ENCODE measurements at places on chromosomes 1 and 21. TPM values are rescaled to one million over a fixed set of nuclear protein-coding genes. Genes with fewer than 3 reads are reported as not detected.

ZBTB8A gene
- 6.2 TPM for total RNA-seq

SIKE1 gene
- 63.1 TPM for total RNA-seq

UMODL1 gene
- total RNA-seq, result not detected

YY1AP1 gene
- total RNA-seq, result 55.1 TPM

TAL1 gene
- 0.31 TPM for total RNA-seq

TNFRSF14 gene
- 25.8 TPM for total RNA-seq

USH2A gene
- total RNA-seq, result under 0.01 TPM

ETNK2 gene
- 0.37 TPM for total RNA-seq

OPRD1 gene
- under 0.01 TPM for total RNA-seq

RCSD1 gene
- 0.26 TPM for total RNA-seq

FCMR gene
- total RNA-seq, result 0.12 TPM

THEMIS2 gene
- total RNA-seq, result 2.9 TPM

ANGPTL1 gene
- total RNA-seq, result 16.4 TPM

MFSD2A gene
- total RNA-seq, result 1.8 TPM

GFI1 gene
- total RNA-seq, result 0.13 TPM

SLC9C2 gene
- not detected for total RNA-seq

RAB25 gene
- total RNA-seq, result not detected

SMYD3 gene
- total RNA-seq, result 20.0 TPM

DAP3 gene
- 45.8 TPM for total RNA-seq

SERPINC1 gene
- total RNA-seq, result 0.12 TPM

LCE1D gene
- not detected for total RNA-seq

HTR6 gene
- total RNA-seq, result 0.13 TPM

MIXL1 gene
- not detected for total RNA-seq

RPTN gene
- total RNA-seq, result not detected

COL9A2 gene
- total RNA-seq, result 1.1 TPM
